ENCODE measurements at places on chromosomes 5 and 9.

DNA sequence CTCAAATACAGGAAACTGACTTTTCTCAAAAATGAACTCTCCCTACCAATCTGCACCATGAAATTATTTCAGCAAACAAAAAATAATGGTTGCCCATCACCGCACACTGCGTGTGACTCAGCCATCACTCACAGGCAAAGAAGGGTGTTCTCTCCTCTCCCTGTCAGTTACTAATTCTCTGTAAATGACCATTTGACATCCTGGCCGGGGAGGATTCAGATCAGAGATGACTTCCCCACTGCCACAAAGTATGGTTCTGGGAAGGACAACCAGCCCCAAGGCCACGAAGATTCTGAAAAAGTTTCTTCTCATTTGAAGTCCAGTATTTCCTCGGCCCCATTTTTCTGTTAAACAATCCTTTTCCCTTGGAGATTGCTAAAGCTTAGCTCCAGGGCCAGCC lies 199.4 kb downstream of the AUH start:
- DNase-seq, result no peak

DNA sequence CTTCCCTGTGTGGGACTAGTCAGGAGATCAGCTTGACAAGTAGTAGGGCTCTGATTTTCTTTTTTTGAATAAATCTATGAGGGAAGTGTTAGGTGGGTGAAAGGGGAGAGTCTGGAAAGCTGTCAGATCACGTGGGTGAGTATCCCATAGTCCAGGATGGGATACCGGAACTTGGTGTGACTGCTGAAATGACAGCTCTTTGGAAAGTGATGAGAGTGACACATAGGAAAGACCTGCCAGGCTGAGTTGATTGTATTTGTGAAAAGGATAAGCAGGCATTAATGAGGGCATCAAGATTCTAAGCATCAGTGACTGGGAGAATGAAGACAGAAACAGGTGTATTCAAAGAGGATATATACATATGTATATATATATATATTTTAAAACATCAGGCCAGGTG lies 35.6 kb downstream of the ACTBL2 start:
- no peak for DNase-seq

DNA sequence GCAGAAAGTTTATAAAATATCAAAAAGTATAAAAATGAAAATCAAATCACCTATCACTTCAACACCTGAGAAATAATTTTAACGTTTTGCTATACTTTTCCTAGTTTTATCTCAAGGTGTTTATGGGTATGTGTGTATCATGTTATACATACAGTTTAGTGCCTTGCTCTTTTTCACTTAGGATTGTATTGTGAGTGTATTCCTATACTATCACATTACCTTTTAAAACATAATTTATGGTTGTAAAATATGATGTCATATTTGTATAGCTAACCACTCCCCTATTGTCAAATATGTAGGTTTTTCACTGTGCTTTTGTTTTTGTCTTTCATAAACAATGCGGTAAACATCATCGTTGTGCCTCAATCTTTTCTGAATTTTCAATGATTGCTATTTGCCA lies 479.9 kb downstream of the SPOCK1 start:
- DNase-seq, result no peak

DNA sequence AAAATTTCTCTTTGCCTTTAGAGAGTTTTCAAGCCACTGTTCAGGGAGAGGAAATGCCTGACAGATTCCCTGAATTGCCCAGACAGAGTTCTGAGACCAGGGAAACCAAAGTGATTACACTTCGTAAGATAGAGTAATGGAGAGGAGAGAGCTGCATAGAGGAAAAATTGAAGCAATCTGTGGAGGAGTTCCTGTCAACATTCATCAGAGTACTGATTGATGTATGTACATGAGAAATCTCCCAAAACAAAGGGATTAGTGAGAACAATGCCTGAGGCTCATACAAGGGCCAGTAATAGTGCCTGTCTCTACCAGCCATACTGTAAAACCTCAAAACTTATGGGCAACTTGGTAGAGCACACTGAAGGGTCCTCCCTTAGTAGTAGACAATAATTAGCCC lies 79.0 kb upstream of the TRIM32 start:
- no peak for DNase-seq

DNA sequence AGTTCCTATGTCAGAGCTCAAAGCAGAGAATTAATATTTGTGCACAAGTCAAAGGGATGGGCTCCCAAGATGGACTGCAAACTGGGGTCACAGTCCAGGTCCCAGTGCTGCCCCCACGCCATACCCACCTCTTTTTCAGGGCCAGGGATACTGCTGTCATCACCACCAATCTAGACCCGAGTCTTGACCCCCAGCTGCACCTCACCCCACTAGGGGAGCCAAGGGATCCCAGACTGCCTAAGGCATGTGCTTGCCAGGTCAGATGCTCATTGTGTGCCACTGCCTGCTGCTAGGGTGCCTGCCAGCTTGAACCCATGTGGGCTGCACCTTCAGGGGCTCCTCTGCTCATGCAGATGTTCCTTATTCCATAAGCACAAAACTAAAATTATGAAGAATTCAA lies 215.6 kb upstream of the NREP start:
- DNase-seq, result no peak

DNA sequence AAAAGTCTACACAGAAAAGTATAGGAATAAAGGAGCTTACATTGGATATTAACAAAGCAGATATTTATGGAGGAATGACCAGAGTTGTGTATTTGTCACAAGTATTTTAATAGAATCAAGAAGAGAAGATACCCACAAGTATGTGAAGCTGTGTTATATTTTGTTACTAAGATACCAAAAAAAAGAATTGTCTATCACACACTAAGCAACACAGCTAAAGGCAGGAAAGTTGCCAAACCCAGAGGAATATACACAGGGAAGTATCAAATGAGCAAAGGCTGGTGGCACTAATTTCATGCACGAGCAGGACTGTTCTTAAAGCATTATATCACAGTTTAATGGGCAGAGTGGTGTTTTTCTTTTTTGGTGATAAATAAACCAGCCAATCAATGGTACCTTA lies 30.9 kb upstream of the RAI14 start:
- no peak for DNase-seq
